ENCODE measurements at places on chromosomes 2 and 18.
A peak's percentile ranks its signal among the peaks of the same experiment; 100 is the strongest.

DNA sequence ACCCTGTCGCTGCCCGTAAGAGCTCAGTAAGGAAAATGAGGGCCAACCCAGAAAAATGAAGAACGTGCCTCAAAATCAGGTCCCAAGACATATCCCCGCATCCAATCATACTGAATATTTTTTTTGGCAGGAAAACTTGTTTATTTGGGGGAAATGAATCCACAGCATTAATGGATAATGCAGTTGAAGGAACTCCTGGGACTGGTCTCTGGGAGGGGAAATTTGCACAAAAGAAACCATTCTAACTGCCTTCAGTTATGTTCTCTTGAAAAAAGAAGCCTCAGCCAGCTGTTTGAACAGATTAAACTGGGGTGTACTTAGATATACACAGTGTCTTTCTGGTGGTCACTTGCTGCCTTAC is 61.3 kb downstream of the SPRED2 start:
- no peak for DNase-seq

GRCh38 chr2:236827997-236828396 is 257.7 kb upstream of the COPS8 start:
- DNase-seq: no peak

GRCh38 chr2:80737047-80737446 is 432.5 kb upstream of the LRRTM1 start:
- no peak for DNase-seq

- no peak for DNase-seq
Measured at GRCh38 chr18:76875390-76876325, 53.3 kb downstream of the ZNF236 start.

GRCh38 chr2:15009681-15010080 is 377.2 kb downstream of the LRATD1 start:
- DNase-seq: no peak

GRCh38 chr2:107313316-107313715 is 427.3 kb upstream of the ST6GAL2 start:
- DNase-seq: no peak

DNA sequence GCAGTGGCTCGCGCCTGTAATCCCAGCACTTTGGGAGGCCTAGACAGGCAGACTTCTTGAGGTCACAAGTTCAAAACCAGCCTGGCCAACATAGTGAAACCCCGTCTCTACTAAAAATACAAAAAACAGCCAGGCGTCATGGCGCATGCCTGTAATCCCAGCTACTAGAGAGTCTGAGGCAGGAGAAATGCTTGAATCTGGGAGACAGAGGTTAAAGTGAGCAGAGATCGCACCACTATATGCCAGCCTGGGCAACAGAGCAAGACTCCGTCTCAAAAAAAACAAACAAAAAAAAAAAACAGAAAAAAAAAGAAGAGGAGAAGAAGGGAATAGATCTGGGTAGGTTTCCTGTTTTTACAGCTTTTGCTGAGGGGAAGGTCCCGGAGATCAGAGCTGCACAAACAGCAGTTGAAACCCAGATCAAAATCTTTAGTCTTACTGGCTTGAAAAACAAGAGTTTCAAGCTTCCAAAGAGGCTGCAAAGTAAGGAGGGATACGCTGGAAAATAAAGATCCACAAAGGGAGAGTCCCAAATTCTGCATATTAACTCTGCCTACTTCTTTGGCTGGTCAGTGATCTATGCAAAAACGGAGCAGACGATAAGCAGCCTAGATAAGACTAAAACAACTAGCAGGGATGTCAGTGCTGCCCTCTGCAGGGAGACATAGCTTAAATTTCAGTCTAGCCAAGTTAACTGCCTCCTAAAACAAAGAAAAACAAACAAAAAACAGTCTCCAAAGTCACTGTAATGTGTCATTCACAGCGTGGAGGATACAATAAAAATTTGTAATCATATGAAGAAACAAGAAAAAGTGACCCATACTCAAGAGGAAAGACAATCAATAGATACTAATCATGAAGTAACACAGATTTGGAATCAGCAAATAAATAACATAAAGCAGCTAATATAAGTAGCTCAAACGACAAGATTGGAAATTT is 74.1 kb downstream of the TLK1 start:
- no peak for DNase-seq

DNA sequence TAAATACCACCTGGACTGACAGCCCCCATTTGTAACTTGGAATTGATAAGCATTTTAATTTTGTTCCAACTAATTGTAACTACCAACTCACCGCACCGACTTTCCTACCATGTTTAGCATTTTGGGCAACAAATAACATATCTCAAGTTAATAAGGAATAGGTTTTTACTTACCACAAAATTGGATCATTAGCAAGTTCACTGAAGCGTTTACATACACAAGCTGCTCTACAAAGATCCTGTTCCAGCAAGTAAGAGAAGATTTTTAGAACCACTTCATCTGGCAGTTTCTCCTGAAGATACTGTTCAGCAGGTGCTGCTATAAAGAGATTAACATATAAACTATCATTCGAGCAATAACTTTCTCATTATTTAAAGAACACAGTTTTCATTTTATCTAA is 55.7 kb downstream of the MSH6 start:
- no peak for DNase-seq

GRCh38 chr2:66888791-66889631 is 454.1 kb downstream of the MEIS1 start:
- peak; percentile 99 for DNase-seq

DNA sequence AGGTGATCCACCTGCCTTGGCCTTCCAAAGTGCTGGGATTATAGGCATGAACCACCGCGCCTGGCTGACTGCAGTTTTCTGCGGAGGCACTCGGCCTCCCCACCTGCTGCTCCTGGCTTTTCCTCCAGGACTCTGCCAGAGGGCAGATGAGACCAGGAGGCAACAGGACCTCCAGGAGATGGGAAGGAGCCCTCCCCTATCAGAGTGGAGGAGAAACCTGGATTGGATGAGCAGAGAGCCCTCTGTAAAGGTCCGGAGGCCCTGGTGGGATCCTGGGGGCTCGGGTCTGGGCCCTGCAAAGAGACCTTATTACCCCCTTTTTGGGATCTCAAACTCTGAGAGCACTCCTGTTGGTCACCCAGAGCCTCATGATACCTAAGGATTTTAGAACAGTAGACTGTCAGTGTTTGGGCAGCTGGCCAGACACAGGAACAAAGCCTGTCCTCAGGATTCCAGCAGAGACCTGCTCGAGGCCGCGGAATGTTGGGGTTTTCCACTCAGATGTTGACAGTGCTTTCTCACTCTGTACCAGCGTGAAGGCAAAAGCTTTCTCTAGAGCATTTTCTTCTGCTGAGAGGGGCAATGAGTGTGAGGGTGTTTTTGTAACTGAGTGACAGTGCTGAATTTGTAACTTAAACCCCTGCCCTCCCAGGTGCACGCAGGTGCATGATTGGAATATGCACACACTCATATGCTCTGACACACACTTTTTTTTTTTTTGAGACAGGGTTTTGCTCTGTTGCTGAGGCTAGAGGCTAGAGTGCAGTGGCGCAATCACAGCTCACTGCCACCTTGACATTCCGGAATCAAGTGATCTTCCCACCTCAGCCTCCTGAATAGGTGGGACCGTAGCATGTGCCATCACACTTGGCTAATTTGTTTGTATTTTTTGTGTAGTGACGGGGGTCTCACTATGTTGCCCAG is 48.4 kb downstream of the NPPC start:
- no peak for DNase-seq

- no peak for DNase-seq
Measured at GRCh38 chr2:10478916-10479315, 30.8 kb upstream of the ODC1 start.

GRCh38 chr18:60649107-60649506 is 276.5 kb upstream of the MC4R start:
- no peak for DNase-seq

- no peak for DNase-seq
Measured at GRCh38 chr18:12904012-12904516, 20.0 kb upstream of the PTPN2 start.

DNA sequence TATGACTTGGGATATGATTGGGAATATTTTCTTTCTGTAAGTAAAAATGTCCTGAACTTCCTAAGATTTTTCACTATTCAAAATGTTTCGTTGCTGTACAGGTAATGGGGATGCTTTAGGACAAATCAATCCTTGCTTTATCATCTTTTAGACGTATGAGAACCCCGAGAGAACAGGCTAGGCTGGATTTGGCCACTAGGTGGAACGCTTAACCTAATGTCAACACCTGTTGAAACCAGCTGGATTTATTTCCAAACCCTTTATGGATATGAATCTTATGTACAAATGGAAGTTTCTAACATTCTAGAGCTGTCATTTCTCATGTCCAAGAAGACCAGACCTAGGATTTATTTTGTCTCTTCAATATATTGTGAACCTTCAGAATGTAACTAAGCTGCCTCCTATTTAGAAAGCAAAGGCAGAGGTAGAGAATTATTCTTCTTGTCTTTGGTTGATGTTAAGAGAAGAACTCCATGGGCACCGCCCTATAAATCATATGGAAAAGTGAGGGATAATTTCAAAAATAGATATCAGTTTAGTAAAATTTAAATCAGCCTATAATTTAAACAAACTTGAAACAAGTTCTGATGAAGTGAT is 96.7 kb downstream of the PMAIP1 start:
- no peak for DNase-seq

- DNase-seq: no peak
Measured at GRCh38 chr18:78611869-78612268, 367.7 kb upstream of the SALL3 start.

GRCh38 chr2:46018773-46019591 is 278.2 kb upstream of the EPAS1 start:
- DNase-seq: no peak

DNA sequence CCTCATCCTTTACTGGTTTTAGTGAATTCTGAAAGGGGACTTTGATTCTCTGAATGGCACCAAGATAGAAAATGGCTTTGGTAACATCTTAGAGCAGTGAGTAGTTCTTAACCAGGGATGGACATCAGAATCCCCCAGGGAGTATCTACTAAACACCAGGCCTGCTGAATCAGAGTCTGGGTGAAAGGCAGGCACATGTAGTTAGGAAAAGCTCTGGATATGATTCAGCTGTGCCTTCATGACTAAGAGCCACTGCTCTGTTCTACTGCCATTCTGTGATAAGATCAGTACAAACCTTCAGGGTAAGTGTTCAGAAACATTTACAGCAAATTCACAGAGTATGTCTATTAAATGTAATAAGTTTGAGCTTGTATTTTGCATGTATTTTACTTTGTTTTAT is 46.2 kb upstream of the B3GNT2 start:
- DNase-seq: peak; percentile 96

GRCh38 chr18:53241161-53241560 is 901.2 kb downstream of the DCC start:
- DNase-seq: no peak

- no peak for DNase-seq
Measured at GRCh38 chr2:120322329-120322728, 23.6 kb upstream of the INHBB start.

- no peak for DNase-seq
Measured at GRCh38 chr2:66948234-66948633, 448.9 kb upstream of the ETAA1 start.

GRCh38 chr2:235358981-235359471 is 134.8 kb upstream of the AGAP1 start:
- no peak for DNase-seq

DNA sequence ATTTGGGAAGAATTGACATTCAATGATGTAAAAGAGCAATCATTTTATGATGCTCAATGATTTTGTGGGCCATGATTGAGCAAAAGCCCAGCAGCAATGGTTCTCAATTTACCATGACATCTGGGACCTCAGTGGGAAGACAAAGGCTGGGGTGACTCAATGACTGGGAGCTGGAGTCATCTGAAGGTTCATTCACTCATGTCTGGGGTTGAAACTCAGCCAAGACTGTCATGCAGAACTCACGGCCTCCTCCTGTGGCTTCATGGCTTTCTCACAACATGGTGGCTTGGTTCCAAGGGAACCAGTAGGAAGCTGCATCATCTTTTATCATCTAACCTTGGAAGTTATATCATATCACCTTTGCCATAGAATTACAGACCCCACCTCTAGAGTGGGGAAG is 45.1 kb upstream of the CD226 start:
- DNase-seq: no peak

DNA sequence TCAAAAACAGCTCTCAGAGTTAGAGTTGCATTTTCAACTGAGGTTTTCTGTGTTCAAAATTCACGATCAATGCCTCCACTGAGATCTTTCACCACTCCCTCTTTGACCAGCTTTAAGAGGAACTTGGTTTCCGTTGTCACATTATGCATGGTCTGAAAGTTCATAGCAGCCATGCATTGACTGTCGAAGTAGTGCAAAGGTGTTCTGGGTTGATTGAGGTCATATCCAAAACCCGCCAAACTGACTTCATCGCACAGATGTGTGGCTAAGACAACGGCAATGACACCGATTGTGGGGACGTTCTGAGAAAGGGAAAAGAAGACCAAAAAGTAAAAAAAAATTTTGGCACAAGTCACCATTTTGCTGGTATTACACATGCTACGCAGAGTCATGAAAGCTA is 48.7 kb downstream of the ST3GAL5 start:
- no peak for DNase-seq
